ENCODE measurements at places on chromosomes 7 and 10.
A peak's percentile ranks its signal among the peaks of the same experiment; 100 is the strongest.

DNA sequence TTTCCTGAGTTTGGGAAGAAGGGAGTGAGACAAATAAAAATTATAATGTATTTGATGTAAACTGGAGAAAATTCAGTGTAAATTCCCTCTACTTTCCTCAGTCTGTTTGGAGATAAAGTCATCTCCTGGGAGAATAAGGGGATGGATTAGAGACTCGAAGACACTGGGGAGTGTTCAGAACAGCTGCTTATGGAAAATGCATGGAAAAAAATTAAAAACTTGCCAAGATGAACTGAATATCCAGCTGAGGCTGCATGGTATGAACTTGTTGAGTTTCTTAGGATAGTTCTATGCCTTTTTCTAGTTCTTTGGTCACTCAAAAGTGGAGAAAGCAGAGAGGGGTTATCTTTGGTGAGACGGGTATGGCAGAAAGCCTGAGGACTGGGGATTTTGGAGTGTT, 210.5 kb downstream of the BICC1 start:
- DNase-seq, result no peak

DNA sequence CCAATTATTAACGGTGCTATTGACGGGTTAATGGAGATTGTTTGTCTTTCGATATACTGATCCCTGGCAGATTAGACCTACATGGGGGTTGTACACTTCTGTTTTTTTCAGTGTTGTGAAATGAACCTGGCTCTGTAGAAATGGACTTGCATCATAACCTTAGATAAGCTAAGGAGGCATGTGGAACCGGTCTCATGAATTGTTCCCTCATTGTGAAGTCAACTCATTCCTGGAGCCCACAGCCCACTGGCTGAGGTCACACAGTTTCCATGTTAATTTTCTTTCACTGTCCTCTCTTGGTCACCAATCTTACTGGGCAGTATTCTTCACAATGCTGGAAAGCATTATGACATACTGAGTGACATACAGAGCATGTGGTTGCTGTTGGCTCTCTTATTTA, 202.8 kb downstream of the BMPER start:
- DNase-seq, result no peak

- peak; percentile 28 for DNase-seq
These were observed 362.4 kb upstream of the ZNF32 start for GRCh38 chr10:44010873-44011602.

GRCh38 chr10:34526758-34527730, 288.1 kb downstream of the PARD3 start:
- no peak for DNase-seq

DNA sequence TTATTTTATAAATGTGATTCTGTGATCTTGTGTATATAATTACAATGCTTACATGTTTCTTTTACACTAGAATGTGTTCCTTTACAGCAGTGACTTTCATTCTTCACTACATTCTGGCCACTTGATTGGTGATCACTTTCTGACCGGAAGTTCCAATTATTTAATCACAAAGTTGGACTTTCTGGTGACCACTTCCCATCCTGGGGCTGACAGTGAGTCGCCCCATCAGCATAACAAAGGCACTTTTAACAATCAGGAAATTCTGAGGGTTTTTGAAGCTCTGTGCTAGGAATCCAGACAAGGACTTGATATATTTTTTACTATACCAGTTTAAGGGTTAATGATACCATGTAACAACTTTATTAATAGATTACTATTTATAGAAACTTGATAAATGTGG, 282.3 kb upstream of the KAT6B start:
- no peak for DNase-seq

DNA sequence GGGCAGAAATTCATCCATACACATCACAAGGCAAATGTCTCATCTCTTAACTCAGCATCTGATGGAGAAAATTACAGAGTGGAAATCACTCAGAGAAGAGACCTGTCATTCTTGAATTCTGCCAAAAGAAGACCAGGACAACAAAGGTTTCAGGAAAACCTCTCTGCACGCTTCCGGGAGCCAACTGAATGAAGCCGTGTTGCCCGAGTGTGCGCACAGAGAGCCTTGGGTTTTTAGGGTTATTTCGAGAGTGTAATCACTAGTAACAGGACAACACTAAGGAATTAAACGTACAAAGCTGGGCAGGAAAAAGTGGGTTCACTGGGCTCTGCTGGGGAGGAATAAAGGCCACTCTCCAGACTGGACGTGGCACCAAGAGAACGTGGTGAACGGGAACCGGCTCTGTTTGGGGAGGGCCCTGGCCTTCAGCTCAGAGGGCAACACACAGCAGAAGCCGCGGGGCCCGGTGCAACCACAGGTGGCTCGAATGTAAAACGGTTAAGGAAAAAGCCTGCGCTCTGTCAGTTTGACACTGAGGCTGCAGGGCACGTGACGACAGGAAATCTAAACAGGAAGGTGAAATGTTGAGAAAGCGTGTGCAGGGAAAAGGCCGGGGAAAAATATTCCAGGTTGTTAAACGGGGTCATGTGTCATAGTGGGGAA, 331.5 kb downstream of the DNAJB6 start:
- no peak for DNase-seq

DNA sequence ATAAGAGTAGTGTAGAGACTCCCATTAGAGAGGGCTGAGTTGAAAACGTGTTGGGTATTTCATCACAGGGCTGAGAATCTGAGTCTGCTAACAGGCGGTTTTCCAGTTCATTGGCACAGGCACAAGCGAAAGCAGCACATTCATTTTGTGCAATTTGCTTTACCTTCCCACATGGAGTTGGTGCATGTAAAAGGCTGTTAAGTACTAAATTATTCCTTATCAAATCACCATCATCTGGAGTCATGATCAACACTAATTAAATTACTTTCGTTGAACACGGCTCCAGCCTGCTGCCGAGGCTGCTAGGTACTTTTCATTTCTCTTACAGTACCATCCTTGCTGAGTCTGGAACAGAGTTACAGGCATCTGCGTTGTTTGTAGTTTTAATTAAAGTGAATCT, 43.8 kb downstream of the ETV1 start:
- DNase-seq, result no peak

- no peak for DNase-seq
These were observed 31.0 kb downstream of the AMZ1 start for GRCh38 chr7:2719007-2719406.

DNA sequence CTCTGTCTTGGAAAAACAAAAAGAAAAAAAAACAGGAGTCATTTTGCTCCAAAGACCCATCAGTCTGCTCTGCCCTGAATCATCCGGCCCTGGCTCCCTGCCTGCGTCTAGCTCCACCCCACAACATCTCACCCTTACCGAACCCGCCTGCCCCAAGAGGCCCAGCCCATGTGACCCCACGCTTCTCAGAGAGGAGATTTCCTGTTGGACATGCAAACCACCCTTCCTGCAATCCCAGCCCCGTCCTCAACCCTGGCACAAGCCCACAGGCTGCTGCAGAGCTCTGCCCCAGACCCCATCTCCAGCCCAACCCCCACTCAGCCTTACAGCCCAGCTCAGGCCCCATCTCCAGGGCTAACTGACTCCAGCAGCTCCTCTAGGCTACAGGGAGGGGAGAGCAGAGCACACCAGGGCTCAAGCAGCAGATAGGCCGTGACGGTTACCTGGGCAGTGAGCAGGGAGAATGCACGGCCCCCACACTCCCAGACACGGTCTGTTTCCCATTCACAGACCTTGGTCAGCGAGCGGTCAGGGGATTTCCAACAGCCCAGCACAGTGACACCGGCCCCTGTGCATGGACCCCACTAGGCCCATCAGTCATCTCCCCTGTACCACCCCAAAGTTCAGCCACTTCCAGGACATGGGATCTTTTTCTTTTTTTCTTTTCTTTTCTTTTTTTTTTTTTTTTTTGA, 69.9 kb upstream of the GTF2I start:
- DNase-seq, result peak; percentile 75

DNA sequence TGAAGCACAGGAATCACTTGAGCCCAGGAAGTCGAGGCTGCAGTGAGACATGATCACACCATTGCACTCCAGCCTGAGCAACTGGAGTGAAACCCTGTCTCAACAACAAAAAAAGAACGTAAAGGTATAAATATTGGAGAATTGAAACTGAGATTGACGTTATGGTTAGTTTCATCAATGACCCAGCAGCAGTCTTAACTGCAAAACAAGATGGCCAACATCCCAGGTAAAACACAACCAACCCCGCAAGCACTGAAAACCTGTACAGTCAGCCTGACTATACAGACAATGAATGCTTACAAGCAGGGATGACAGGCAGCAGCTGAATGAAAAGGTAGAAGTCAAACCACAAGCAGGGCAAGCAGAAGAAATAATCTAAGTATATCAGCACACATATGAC, 34.7 kb downstream of the WAPL start:
- no peak for DNase-seq

DNA sequence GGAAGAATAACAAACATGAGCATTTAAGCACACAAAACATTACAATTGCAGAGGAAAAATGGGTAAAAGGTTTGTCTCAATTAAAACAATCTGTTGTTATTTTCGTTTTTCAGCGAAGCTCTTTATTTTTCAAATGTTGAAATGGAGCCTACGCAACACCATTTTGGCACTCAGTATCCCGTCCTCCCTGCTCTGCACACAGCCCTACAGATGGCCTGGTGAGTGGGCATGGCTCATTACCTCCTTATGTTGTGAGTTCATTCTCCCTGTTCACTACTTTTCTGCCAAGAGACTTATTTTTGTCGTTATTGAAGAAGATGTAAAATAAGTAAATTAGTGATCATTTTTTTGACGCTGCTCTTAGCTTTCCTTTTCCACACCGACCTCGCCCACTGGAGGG, 167.8 kb upstream of the CXCL12 start:
- no peak for DNase-seq

GRCh38 chr10:46091080-46091827, 45.2 kb upstream of the MSMB start:
- no peak for DNase-seq

GRCh38 chr10:11838298-11838852, 15.2 kb downstream of the PROSER2 start:
- no peak for DNase-seq

- no peak for DNase-seq
These were observed 56.1 kb downstream of the AGMO start for GRCh38 chr7:15505761-15506160.

DNA sequence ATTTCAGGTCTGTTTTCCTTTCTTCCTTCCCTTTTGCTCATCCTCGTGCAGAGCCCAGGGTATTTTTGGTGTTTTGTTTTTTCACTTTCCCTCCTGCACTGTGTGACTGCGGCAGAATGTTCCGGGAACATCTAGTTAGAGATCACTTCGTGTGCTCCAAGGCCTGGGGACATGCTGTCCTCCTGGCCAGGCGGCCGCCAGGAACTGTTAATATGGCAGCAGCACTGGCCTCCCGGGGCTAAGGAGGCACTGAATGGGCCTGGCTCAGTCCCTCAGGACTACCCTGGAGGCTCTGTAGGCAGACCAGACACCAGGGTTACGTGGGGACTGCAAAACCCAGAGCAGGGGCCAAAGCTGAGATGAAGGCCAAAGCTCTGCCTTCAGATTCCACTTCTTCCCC, 43.1 kb upstream of the TCF7L2 start:
- no peak for DNase-seq

- DNase-seq, result no peak
These were observed 15.9 kb downstream of the ZNF3 start for GRCh38 chr7:100065452-100066186.

GRCh38 chr7:46960970-46961369, 620.9 kb downstream of the TNS3 start:
- no peak for DNase-seq

- DNase-seq, result no peak
These were observed 121.8 kb downstream of the WDR37 start for GRCh38 chr10:1177936-1178335.

GRCh38 chr7:36642414-36642813, 81.9 kb downstream of the AOAH start:
- no peak for DNase-seq

DNA sequence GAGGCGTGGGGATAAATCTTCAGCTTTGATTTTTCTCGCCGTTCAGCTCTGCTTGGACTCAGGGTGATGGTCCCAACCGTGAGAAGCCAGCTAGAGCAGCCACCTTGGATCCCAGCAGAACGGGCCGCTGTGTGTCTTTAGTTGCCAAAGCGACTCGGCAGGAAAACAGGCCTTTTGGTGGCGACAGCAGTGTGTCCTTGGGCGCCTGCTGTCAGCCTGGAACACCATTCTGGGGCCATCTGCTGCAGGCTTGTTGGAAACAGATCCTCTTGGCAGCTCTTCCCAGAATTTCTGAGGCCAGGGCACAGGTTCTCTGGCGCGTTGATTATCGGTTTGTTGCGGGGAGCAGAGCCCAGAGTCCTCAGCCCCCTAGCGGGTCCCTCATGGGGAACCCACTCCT, 97.6 kb downstream of the CUX1 start:
- DNase-seq, result no peak

DNA sequence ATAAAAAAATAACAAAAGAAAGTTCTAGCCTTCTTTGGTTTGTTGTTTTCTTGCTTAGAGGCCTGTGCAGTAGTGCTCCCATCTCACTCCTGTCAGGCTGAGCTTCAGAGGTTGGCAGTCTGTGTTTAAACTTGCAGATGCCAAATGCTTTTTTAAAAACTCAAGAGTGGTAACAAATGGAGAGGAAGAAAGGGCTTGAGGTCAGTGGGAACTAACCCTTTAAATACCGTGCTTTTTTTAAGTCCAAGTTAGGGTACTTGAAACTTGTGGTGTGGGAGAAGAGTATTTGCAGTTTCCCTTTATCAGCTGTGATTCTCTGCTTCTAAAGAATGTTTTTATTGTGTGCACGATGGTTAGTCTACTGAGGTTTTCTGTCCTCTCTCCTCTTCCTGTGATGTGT, 29.4 kb downstream of the ZRANB1 start:
- DNase-seq, result no peak

DNA sequence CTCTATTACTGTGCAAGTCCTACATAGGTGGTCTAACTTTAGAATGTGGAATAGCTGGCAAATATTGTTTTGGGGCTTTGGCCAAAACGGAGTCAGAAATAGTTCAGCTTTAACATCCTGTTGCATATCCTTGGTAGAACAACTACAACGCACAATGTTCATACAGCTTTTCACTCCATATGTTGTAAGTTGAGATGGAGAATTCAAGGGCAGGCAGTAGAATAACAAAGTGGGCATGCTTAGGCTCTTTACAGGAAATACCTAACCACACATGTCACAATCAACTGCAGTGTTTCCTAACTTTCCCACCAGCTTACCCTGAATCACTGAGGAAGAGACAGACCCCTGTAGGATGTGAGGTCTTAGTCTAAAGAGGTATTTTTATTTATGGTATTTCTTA, 122.3 kb downstream of the PPP1R3A start:
- no peak for DNase-seq

DNA sequence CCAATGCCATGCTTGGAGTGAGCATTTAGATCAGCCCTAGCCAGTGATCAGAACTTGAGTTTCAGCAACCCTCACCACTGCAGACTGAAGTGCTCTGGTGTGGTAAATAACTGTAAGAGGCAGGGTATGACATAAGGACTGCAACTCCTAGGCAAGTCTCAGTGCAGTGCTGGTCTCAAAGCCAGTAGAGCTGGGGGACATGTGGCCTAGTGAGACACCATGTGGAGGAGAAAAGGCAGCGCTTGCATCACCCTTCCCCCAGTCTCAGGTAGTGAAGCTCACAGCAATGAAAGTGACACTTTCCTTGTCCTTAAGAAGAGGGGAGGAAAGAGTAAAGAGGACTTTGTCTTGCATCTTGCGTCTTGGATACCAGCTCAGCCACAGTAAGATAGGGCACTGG, 386.8 kb upstream of the POT1 start:
- DNase-seq, result no peak
